ENCODE measurements at places on chromosomes 2 and 18.

DNA sequence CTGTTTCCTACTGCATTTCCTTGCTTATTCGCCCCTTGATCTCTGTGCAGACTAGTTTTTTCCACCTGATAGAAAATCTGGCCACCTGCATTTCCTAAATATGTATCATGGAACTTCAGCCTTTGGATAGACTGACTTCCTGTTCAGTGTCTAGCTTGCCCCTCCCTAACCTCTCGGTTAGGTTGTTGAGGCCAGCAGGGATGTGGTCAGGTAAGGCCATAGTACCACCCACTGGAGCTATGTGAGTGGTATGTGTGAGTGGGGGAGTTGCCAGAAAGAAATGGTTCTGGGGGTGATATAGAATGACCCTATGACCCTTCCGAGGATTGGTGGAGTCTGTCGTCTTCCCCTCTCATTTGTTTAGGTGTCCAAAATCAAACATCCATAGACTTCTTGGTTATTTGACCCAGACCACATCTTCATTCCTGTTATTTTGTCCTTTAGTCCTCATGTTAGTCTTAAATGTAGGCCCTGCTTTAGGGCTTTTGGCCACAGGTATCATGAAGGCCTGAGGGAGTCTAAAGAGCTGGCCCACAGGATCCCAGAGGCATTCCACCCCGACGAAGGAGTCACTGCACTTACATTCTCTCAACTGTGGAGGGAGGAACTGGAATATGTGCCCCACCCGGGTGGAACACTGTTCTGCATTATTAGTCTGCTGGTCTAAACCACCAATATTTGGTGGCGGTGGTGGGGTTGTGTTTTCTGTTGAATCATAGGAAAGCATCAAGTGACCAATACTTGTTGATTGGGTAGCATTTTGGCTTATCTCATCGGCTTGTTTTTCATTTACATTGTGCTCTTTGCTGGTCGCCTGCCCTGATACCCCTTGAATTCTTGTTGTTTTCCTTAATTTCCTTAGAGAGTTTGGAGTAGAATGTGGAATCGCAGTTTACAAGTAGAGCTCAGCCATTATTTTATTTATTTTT lies 21.9 kb downstream of the CAB39 start:
- no peak for DNase-seq
- H3K4me3 ChIP-seq, result no peak overlapping the region
- peaks cover 19% of the 10 kb centered on the region for H3K4me1 ChIP-seq
- peaks cover 3% of the 10 kb centered on the region for H3K36me3 ChIP-seq

DNA sequence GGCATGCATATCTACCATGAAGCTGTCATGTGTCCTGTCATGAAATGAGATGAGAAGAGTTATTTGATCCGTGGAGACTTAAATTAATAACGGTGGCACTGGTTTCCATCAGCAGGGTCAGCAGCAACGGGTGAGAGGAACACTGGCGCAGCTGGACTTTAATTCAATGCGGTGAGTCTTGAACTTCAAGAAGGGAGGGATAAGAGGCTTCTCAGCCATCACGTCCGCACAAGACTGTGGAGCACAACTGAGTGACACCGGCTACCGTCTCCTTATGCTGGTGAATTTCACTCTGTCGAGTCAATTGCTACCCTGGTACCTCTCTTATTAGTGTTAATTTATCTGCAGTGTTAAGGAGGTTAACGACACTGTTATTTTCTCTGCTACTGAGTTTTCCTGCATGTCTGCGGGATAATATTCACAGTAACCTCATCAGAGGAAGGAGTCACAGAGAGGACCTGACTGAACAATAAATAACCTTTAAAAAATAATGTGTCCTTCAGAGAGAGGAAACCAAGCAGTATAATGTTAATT lies 236.8 kb downstream of the EPHA4 start:
- H3K27me3 ChIP-seq, result no peaks in the 10 kb centered on the region
- H3K36me3 ChIP-seq, result no peaks in the 10 kb centered on the region
- no peaks in the 10 kb centered on the region for H3K4me1 ChIP-seq
- H3K4me3 ChIP-seq, result no peak overlapping the region
- no peak for DNase-seq

GRCh38 chr2:100786297-100786658 lies 33.7 kb upstream of the NPAS2 start:
- peak overlapping the region; percentile 3 for H3K4me3 ChIP-seq
- H3K27ac ChIP-seq, result peak overlapping the region; percentile 62
- H3K27me3 ChIP-seq, result no peaks in the 10 kb centered on the region
- DNase-seq, result peak; percentile 32
- H3K36me3 ChIP-seq, result no peaks in the 10 kb centered on the region

GRCh38 chr18:41599466-41599865 lies 355.6 kb upstream of the PIK3C3 start:
- H3K27me3 ChIP-seq, result no peaks in the 10 kb centered on the region
- no peak overlapping the region for H3K27ac ChIP-seq
- no peaks in the 10 kb centered on the region for H3K36me3 ChIP-seq
- H3K4me3 ChIP-seq, result no peak overlapping the region
- DNase-seq, result no peak
- H3K4me1 ChIP-seq, result no peaks in the 10 kb centered on the region

DNA sequence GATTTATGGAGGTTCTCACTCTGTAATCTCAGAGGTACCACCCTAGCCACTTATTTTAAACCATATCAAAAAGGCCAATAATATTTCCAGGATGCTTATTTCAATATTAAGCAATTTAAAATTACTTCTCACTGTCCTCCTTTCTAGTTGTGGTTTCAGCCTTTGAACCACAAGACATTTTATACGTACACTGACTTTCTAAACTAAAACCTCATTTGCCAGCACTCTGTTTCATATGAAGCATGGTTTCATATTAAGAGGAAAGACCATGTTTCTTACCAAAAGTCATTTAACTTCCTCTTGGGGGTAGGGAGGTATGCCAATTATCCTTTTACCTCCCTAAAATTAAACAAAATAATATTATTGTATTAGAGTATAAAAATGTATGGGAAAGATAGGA lies 399.8 kb downstream of the CDH7 start:
- H3K27me3 ChIP-seq, result no peaks in the 10 kb centered on the region
- H3K4me1 ChIP-seq, result no peaks in the 10 kb centered on the region
- no peak overlapping the region for H3K4me3 ChIP-seq
- H3K36me3 ChIP-seq, result no peaks in the 10 kb centered on the region

Data from heart right ventricle (tissue), 16 donors.